ENCODE measurements at places on chromosomes 5 and 9. TPM values are rescaled to one million over a fixed set of nuclear protein-coding genes. Genes with fewer than 3 reads are reported as not detected.

GABRA6 gene
- not detected for polyA plus RNA-seq

OBP2B gene
- not detected for polyA plus RNA-seq

C5orf46 gene
- polyA plus RNA-seq: not detected

PDE6A gene
- not detected for polyA plus RNA-seq

ADAMTS12 gene
- 6.4 TPM for polyA plus RNA-seq

RHOBTB3 gene
- 17.5 TPM for polyA plus RNA-seq

SNX24 gene
- 7.3 TPM for polyA plus RNA-seq

SLC25A48 gene
- polyA plus RNA-seq: 1.3 TPM

FCN2 gene
- not detected for polyA plus RNA-seq

PRUNE2 gene
- 5.5 TPM for polyA plus RNA-seq

NR5A1 gene
- 0.29 TPM for polyA plus RNA-seq
